ENCODE measurements at places on chromosomes 7 and 10.
A peak's percentile ranks its signal among the peaks of the same experiment; 100 is the strongest.

DNA sequence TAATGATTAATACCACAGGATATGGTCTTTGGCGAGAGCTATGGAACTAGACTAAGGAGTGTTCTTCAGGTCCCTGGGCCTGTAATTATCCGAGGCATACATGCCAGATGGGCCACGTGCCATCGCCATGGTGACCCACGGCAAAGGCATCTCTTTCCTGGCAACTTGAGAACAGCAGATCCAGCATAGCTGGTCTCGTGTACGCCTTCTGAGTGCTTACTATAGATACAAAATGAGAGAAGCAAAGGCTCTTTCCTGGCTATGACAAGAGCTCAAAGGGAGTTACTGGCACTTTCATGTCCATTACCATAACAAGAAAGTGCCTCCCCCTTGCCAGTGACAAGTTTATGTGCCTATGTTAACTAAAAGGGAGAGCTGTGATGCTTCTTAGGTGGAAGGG is 26.0 kb upstream of the GLI3 start:
- DNase-seq, result no peak

DNA sequence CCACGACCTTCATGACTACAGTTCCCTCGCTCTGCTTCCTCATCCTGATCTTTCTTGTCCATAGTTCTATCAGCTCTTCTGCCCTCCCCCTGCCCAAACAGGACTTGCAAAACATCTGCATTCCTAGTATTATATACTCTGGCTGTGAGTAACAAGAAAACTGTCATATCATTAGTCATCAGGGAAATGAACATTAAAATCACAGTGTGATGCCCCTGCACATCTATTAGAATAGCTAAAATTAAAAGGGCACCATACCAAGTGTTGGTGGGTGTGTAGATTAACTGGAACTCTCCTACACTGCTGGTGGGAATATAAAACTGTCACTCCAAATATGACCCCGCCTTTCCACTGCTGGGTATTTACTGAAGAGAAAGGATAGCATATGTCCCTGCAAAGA is 141.8 kb downstream of the C7orf25 start:
- DNase-seq, result no peak

DNA sequence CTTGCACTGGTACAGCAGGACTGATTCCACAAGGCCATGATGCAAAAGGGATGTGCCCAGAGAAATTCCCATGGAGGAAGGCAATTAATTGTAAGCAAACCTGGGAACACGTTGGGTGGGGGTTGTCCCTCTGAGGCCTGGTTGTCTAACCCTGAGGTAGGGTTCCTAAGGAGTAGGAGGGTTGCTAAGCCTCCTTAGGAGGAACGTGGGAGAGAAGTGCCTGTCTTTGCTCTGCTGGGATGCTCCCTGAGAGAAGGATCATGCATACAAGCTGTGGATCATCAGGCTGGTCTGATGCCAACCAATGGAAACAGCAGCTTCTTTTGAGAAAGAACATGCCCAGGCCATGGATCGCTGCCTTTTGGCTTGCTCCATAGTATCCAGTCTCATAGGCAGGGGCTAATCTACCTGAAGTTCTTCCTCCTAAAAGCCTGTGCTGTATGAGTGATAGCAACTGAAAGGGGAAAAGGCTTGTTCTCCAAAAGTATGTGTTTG is 203.7 kb upstream of the NPVF start:
- DNase-seq, result no peak

DNA sequence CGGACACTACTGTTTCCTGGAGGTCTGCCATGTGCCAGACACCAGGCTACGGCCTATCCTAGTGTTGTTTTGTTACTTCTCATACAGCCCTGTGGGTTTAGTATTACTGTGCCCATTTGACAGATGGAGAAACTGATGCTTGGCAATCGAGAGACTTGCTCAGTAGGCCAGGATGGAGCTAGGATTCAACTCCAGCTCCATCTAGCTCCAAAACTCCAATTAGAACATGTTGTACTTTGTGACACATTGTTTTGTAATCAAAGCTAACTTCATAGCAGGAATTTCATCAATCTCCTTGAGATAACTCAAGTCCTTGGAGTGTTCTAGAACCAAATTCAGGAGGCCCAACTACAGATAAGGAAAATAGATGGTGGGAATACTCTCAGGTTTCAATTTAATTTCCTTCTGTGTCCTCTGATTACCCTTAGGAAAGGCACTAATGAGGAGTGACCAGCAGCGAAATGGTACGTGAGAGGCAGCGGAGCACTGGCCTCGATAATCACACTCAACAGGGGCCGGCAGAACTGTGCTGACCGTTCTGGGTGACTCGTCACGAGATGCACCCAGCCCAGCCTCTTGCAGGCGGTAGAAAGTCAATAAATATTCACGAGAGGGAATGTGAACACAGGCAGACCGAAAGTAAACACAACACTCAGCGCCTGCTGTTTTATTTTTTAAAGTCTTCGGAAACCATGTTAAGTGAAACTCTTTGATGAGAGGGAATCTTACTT is 269.6 kb upstream of the NEBL start:
- DNase-seq, result no peak

DNA sequence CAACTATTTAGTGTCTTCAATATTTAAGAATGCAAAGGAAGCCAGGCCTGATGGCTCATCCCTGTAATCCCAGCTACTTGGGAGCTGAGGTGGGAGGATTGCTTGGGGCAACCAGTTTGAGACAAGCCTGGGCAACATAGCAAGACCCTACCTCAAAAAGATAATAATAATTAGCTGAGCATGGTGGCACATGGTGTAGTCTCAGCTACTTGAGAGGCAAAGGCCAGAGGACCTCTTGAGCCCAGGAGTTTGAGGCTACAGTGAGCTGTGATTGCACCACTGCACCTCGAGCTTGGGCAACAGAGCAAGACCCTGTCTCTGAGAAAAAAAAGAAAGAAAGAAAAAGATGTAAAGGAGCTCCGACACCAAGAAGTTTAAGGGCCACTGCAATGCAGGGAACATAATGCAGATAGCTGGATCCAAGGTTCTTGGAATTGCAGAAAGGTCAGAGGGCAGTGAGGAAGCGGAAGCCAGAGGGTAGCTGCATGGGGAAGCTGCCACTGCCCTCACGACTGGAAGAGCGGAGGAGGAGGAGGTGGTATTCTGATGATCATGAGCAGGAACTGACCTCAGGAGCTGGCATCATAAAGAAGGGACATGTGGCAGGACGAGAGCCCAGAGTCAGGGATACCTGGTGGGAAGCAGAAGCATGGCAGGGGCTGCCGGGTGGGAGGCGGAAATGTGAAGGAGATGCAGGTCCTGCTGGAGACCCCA is 60.2 kb upstream of the PODXL start:
- DNase-seq, result no peak

DNA sequence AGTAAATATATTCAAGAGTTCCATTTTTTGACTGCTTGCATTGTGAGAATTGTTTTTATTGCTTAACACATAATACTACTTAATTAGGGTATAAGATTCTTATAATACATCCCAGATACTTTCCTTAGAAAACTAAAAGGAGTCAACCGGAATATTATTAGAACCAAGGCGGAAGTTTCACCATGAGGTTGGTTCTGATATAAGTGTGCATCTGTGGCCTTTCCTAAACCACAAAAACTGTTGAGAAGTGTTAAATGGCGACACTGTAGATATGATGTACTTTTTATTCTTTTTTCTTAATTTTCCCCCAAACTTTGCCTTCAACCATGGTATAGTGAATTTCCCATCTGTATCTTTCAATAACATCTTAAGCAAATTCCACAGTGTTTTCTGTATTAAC is 32.3 kb upstream of the INHBA start:
- no peak for DNase-seq

GRCh38 chr10:26938578-26938977 is 77.8 kb upstream of the ABI1 start:
- no peak for DNase-seq

DNA sequence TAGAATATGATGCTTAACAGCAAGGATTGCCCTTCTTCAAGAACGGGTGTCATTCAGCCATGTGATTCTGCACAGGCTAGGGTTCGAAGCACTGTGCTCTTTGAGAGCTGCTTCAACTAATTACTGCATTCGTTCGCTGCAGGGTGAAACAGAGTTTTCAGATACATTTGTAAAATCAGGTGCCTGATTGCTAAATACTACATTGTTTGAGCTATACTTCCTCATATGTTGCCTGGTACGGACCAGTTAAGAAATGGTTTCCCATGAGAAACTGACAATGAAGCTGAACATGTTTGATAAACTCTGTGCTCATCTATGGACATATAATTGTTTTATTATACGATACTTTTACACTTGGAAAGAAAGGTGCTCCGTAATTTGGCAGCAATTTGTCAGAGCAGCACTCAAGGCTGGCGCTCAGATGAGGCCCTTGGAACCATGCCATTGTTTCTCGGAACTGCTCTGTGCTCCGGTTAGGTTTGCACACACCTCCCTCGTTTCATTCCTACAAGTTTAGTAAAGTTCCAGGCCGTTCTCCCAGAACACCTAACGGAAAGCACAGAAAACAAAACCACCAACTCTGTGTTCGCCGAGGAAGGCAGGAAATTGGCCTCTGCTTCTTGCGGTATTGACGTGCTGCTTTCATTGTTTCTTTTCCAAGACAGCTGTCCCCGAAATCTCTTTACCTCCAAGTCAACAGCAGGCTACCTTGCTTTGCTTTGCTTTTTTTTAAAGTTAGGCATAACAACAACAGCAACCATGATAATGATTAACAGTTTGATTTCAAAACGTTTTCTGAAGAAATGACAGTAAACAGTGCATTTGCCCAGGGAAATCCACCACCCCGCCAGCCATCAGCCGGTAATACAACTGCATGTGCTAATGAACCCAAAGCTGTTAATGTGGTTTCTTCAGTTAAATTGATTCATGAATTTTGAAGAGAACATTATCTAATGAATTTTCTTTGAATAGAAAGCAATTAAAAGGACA is 206.9 kb downstream of the EBF3 start:
- DNase-seq, result no peak

DNA sequence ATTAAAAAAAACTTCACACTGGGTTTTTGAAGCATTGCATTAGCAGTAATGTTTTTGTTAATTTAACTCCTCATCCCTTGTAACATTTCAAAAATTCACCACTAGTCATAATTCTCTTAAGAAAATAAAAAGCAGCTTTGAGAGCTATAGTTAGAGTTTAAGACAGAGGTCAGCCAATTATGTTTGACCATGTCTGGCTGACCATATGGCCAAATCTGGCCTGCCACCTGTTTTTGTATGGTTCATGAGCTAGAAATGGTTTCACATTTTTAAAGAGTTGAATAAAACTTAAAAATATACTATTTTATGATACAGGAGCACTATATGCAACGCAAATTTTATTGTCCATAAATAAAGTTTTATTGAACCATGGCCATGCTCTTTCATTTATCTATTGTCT is 73.0 kb upstream of the LRRTM3 start:
- no peak for DNase-seq

DNA sequence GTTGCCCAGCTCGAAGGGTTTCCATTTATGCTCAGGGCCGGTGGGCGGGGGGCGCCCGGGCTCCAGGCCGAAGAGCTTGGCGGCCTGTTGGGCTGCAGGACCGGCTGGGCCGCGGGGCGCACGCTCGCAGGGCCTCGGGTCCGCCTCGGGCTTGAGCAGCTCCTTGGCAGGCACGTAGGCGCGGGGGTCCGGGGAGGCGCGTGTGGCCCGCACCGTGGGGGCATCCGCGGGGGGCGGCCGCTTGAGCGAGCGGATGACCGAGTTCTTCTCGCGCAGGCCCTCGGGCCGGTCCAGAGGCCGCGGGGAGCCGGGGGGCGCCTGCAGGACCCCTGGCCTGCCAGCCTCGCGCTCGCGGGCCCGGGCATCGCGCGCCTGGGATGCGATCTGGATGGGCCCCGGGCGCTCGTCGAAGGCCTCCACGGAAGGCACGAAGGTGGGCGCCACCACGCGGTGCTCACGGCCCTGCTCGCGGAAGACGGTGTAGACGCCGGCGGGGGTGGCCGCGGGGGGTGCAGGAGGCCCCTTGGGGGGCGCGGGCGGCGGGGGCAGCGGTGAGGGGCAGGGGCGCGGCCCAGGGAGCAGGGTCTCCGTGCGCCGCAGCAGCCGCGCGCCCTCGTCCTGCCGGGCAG is 35.2 kb downstream of the TNRC18 start:
- no peak for DNase-seq

GRCh38 chr10:17123961-17124360 is 5.7 kb downstream of the CUBN start:
- DNase-seq, result no peak

GRCh38 chr10:123882681-123883445 is 8.7 kb downstream of the CPXM2 start:
- no peak for DNase-seq

- DNase-seq, result peak; percentile 70
These were observed 74.1 kb downstream of the DNAH11 start for GRCh38 chr7:21616796-21617436.

GRCh38 chr7:122887198-122887597 is 938 bp upstream of the CADPS2 start:
- DNase-seq, result peak; percentile 16

DNA sequence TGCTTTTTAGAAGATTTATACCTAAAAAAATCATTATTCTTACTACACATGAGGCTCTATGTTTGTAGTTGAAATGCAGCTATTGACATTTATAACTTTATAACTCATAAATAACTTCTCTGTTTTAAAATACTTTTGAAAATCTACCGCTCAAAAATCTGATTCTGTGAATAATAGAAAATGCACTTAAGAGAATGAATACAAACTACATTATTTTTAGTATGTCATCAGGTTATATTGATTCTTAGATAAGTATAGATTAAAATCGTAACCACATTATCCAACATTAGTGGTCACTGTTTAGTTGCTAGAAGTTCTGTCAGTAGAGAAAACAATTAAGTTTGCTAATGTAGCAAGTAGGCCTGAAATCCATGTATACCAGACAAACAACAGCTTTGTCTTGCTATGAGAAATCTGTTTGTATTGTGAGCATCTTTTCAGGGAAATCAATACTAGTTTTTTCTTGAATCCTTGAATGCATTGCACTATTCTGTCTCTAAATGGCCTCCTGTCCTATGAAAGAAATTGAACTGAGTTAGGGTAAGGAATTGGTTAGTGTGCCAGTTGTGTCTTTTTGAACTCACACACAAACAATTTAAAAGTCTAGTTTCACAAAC is 116.5 kb upstream of the HDAC9 start:
- DNase-seq, result no peak

DNA sequence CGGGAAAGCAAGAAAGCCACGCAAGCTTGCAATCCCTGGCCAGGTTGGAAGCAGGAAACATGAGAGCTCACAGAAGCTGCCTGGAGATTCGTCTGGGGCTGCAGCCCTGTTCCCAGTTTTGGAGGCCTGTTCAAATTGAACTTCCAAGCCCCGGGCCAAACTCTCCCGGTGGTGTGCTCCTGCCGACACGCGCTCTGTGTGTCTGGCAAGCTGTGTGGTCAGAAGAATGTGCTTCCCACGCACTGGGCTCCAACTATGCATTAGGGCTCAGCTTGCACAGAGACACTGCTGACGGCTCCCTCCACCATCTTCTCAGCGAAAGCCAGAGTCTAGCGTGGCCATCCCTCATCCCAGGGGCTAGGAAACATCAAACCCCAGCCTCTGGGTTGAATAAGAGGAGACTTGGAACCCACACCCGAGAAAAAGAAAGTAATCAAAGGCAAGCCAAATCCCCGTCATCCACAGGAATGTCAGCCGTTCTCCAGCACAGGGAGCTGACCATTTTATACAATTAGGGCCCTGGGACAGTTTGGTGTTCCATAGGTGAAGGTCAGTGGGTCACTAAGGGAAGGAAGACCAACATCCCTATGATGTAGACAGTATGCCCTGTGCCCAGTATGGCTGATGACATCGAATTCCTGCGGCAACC is 107.2 kb downstream of the FGFR2 start:
- DNase-seq, result no peak

- DNase-seq, result no peak
These were observed 22.5 kb downstream of the ELAPOR2 start for GRCh38 chr7:87036985-87037384.

Data from SW 1271 (cell line).